ENCODE measurements at places on chromosomes 13 and 19. TPM values are rescaled to one million over a fixed set of nuclear protein-coding genes. Genes with fewer than 3 reads are reported as not detected.

DEDD2 gene
- polyA plus RNA-seq: 11.8 TPM

GDF15 gene
- 25.0 TPM for polyA plus RNA-seq

PRSS57 gene
- not detected for polyA plus RNA-seq

CHAMP1 gene
- polyA plus RNA-seq: 57.7 TPM

GRCh38 chr13:22740264-22740663 is 440.5 kb upstream of the SGCG start:
- no peak for DNase-seq

- no peak for DNase-seq
These were observed 255.7 kb upstream of the KLHL1 start for GRCh38 chr13:70363991-70364390.

- no peak for DNase-seq
These were observed 101.7 kb downstream of the MIPEP start for GRCh38 chr13:23787464-23787863.

GRCh38 chr19:4922530-4923275 is 13.4 kb downstream of the UHRF1 start:
- DNase-seq: no peak
